ENCODE measurements at places on chromosomes 2 and 18. TPM values are rescaled to one million over a fixed set of nuclear protein-coding genes. Genes with fewer than 3 reads are reported as not detected.

Gene CNOT9
- 69.6 TPM for total RNA-seq

Gene ARHGAP25
- total RNA-seq: 3.5 TPM

Gene RAB17
- 0.43 TPM for total RNA-seq

Gene FLACC1
- 0.64 TPM for total RNA-seq

Gene MAB21L4
- not detected for total RNA-seq

Gene FTCDNL1
- 0.32 TPM for total RNA-seq

Gene PRKCE
- 19.0 TPM for total RNA-seq

Gene MOGAT1
- total RNA-seq: not detected

Gene GPR75
- 2.6 TPM for total RNA-seq

Gene TUBB8B
- total RNA-seq: 0.32 TPM

Gene EXOC6B
- 40.2 TPM for total RNA-seq

Gene ALPI
- total RNA-seq: not detected

Gene NR4A2
- total RNA-seq: not detected

Gene CDH20
- total RNA-seq: under 0.01 TPM

Gene UGT1A3
- total RNA-seq: not detected

Gene ODC1
- 88.3 TPM for total RNA-seq

Gene SERPINB4
- not detected for total RNA-seq

Gene CYTIP
- total RNA-seq: under 0.01 TPM

Gene ASAP2
- 39.0 TPM for total RNA-seq

Gene MLPH
- total RNA-seq: 40.6 TPM

Gene MAPRE2
- 19.0 TPM for total RNA-seq

Gene CHAC2
- 5.2 TPM for total RNA-seq

Gene NTSR2
- total RNA-seq: not detected

Gene SLC14A1
- total RNA-seq: 0.86 TPM

Gene EPAS1
- 132 TPM for total RNA-seq

Gene DLGAP1
- under 0.01 TPM for total RNA-seq

Gene B3GNT7
- 0.64 TPM for total RNA-seq

Gene AQP12B
- total RNA-seq: not detected

Gene CCDC102B
- 10.4 TPM for total RNA-seq

Gene KLHL14
- total RNA-seq: not detected

Gene DSG2
- total RNA-seq: 2.6 TPM

Gene SCN1A
- total RNA-seq: under 0.01 TPM

Gene SPRED2
- 9.5 TPM for total RNA-seq

Gene AMER3
- total RNA-seq: not detected

Gene TIGD1
- total RNA-seq: 4.2 TPM

Gene RAMP1
- 35.0 TPM for total RNA-seq

Gene ERFE
- 0.86 TPM for total RNA-seq

Gene GCG
- not detected for total RNA-seq

Gene PLGLB2
- total RNA-seq: 1.6 TPM

Gene IL36B
- total RNA-seq: not detected

Gene FIGLA
- not detected for total RNA-seq

Gene IFIH1
- 3.9 TPM for total RNA-seq

Gene CHST9
- not detected for total RNA-seq

Gene PMAIP1
- 25.4 TPM for total RNA-seq

Measured in fibroblast of villous mesenchyme (primary cell).